ENCODE measurements at places on chromosomes 13 and 19.
A peak's percentile ranks its signal among the peaks of the same experiment; 100 is the strongest.

DNA sequence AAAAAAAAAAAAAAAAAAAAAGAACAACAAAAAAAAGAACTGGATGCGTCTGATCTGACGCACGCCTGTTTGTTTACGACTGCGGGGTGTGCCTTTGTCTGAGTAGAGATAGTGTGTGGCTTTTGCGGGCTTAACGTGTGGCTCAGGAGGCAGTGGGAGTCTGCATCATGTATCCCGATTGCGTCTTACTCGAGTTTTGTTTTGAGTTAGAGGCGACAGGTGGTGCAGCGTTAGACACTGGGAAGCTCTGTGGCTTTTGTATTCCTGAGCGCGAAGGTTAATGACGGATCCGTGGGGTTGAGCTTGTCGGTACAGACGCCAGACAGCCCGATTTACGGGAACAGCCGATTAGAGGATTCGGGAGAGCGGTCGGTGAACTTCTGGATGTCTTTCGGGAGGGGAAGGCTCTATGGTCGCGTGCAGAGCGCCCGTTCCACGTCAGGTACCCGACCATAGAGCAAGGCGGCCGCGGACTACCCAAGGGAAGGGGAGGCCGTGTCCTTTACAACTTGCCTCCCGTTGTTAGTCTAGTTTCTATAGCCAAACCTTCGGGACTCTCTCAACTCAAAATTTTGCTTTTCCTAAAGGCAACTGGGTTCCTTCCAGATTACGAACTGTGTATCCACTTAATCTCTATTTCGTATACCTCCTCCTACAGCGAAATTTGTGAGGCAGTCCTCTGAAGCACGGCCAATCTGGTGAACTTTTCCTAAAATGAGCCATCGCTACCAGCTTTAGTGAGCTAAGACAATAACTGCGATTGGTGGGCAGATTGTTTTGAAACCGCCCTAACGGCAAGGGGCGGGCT is 926 bp upstream of the HNRNPUL1 start:
- peaks cover 29% of the 10 kb centered on the region for H3K36me3 ChIP-seq
- peak overlapping the region; percentile 98 for H3K27ac ChIP-seq
- peaks cover 48% of the 10 kb centered on the region for H3K4me1 ChIP-seq
- DNase-seq = peak; percentile 80
- H3K27me3 ChIP-seq = peaks cover 4% of the 10 kb centered on the region

GRCh38 chr19:1017115-1017905 is 3.6 kb downstream of the TMEM259 start:
- no peak for DNase-seq
- peak overlapping the region; percentile 59 for H3K27ac ChIP-seq
- H3K4me3 ChIP-seq = peak overlapping the region; percentile 34
- peaks cover 5% of the 10 kb centered on the region for H3K27me3 ChIP-seq
- peaks cover 44% of the 10 kb centered on the region for H3K4me1 ChIP-seq

DNA sequence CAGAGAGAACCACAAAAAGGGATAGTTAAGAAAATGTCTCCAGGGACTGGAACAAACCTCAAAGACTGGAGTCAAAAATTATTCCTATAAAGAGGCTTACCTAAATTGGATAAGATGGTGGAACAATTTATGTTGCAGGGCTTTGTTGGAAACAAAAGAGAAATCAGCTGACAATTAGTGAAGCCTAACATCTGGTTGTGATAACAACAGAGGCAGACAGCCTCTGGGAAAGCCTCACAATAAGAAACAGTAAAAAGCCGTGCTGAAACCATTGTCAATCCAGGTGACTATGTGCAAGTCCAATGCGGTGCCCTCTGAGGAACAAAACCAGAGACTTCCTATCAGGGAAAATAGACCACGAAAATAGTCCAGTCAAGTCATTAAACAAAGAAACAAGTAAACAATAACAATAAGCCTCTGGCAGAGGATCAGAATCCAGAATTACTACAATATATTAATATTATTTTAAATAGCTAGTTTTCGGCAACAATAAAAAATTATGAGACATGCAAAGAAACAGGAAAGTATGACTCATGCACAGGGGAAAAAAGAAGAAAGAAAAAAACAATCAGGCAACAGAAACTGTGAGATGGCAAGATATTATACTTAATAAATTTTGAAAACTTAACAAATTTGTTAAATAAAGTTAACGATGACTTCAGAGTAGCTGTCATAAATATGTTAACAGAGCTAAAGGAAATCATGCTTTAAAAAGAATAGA is 99.7 kb upstream of the RXFP2 start:
- H3K4me3 ChIP-seq = no peak overlapping the region
- H3K4me1 ChIP-seq = no peaks in the 10 kb centered on the region
- no peak for DNase-seq
- H3K36me3 ChIP-seq = no peaks in the 10 kb centered on the region
- H3K27ac ChIP-seq = no peak overlapping the region
- H3K27me3 ChIP-seq = peaks cover 2% of the 10 kb centered on the region

GRCh38 chr19:1408300-1409203 is 1.2 kb downstream of the DAZAP1 start:
- no peaks in the 10 kb centered on the region for H3K27me3 ChIP-seq
- DNase-seq = peak; percentile 63
- H3K36me3 ChIP-seq = peaks cover 30% of the 10 kb centered on the region
- peak overlapping the region; percentile 93 for H3K27ac ChIP-seq

DNA sequence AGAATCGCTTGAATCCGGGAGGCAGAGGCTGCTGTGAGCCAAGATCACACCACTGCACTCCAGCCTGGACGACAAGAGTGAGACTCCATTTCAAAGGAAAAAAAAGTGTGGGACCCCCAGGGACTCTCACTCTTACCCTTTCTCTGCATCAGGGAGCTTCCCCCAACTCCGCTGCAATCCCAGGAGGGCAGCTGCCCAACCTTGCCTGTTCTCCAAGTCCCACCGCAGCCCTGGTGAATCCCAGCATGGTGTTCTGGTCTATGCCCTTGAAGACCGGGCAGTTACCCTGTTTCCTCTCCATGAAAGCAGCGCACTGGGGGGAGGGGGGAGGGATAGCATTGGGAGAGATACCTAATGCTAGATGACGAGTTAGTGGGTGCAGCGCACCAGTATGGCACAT is 35.7 kb upstream of the DPRX start:
- H3K27ac ChIP-seq = no peak overlapping the region
- no peaks in the 10 kb centered on the region for H3K4me1 ChIP-seq
- DNase-seq = no peak
- H3K36me3 ChIP-seq = no peaks in the 10 kb centered on the region

DNA sequence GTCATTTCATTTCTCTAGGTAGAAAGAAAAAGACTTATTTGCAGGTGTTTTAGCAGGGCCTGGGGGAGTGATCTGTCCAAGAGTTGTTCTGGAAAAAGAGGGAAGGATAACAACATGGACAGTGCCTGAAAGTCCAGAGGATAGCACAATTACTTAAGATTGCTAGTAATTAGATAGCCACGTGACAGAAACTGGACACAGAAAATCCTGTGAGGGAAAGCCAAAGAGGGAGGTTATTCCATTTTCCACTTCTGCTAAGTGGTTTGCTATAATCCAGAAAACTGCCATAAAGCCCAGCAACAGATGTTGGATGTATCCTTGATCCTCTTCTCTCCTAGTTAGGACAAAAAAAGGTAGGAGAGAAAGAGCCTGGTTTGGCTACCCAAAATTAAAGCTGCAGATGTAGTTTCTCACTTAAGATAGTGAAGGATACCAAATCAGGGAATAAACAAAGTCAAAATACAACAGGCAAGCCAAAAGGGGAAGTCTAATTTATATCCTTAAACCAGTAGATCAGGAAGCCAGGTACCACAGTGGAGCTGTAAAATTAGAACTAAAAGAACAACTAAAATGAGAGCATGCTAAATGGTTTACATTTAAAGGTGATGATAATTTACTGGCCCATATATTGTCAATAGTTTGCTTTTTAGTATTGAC is 140.2 kb downstream of the VWA8 start:
- no peaks in the 10 kb centered on the region for H3K27me3 ChIP-seq
- peaks cover 26% of the 10 kb centered on the region for H3K36me3 ChIP-seq
- H3K4me3 ChIP-seq = no peak overlapping the region
- no peak overlapping the region for H3K27ac ChIP-seq
- no peak for DNase-seq

DNA sequence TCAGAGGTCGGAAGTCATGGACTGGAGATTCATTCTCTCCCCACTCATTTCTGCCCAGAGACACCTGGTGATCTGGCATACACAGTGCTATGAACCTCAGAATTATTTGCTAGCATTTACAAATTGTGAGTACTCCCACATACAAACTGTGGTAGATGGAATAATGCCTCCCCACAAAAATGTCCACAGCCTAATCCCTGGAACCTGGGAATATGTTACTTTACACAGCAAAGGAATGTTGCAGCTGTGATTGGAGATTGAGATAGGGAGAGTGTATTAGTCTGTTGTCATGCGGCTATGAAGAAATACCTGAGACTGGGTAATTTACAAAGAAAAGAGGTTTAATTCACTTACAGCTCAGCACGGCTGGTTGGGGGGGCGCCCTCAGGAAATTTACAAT is 3.1 kb upstream of the UQCRFS1 start:
- no peak overlapping the region for H3K4me3 ChIP-seq
- H3K27me3 ChIP-seq = peaks cover 7% of the 10 kb centered on the region
- H3K27ac ChIP-seq = no peak overlapping the region
- H3K4me1 ChIP-seq = peaks cover 20% of the 10 kb centered on the region

Data from activated naive CD8-positive, alpha-beta T cell treated with anti-CD3 and anti-CD28 coated beads, Interleukin-2, amount 50 U/mL, for 24 hours (primary cell).